Upper lobe of left lung (tissue), 6 donors: ENCODE measurements at places on chromosomes 11 and 22. TPM values are rescaled to one million over a fixed set of nuclear protein-coding genes. Genes with fewer than 3 reads are reported as not detected.

- no peak for DNase-seq
- H3K36me3 ChIP-seq: peaks cover 78% of the 10 kb centered on the region
- no peak overlapping the region for H3K27ac ChIP-seq
- H3K4me1 ChIP-seq: no peaks in the 10 kb centered on the region
Observed at GRCh38 chr22:26460202-26460601, 23.4 kb downstream of the HPS4 start.

DNA sequence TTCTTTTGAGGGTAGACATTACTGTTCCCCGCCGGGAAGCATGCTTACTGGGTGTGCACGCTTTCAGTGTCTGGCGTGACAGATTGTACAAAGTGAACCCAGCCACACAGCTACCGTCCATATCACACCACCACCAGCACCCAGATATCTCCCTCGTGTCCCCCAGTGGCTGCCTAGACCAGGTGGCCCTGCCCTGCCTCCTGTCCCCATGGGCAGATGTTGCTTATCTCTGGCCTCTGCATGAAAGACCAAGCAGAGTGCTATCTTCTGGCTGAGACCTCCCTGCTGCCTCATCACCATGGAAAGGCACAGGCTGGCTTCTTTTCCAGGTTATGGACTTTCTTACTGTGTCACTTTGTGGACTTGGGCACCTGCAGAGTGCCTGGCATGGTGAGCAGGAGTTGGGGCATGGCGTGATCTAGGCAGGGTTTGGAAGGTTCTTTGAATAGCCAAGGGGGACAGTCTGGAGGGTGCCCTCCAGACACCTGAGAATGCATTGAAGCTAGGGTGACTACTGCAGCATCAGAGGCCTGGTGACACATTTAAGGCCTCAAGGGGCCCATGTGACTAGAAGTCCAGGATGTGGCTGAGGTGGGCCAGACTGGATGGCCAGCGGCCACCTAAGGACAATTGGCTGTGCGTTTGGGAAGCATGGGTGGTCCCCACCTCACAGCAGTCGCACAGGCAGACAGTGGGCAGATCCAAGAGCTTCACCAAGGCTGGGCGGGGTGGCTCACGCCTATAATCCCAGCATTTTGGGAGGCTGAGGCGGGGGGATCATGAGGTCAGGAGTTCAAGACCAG lies 4.7 kb downstream of the TANGO2 start:
- no peak for DNase-seq
- H3K27ac ChIP-seq: no peak overlapping the region
- H3K4me3 ChIP-seq: no peak overlapping the region

DNA sequence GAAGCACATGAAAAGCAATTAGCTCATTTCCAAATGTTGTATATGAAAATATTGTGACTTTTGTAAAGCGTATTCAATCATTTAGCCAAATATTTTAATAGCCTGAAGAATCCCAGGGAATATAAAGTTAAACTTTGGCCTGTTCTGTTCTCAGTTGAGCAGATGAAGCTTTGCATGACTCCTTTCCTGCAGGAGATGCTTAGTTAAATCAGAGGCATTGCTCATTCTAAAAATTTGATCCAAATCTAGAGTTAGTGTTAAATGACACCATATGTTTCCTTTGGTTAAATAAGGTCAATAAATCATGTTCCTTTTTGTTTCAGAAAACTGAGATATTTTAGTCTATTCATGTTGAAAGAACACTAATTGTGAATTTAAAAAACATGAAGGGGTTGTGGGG lies 51.2 kb upstream of the BIRC3 start:
- H3K27ac ChIP-seq: no peak overlapping the region
- H3K4me1 ChIP-seq: peaks cover 9% of the 10 kb centered on the region
- no peak overlapping the region for H3K4me3 ChIP-seq
- DNase-seq: no peak

GRCh38 chr11:67410369-67410831 lies 5.1 kb upstream of the CARNS1 start:
- H3K27me3 ChIP-seq: peaks cover 3% of the 10 kb centered on the region
- H3K4me1 ChIP-seq: peaks cover 9% of the 10 kb centered on the region

DNA sequence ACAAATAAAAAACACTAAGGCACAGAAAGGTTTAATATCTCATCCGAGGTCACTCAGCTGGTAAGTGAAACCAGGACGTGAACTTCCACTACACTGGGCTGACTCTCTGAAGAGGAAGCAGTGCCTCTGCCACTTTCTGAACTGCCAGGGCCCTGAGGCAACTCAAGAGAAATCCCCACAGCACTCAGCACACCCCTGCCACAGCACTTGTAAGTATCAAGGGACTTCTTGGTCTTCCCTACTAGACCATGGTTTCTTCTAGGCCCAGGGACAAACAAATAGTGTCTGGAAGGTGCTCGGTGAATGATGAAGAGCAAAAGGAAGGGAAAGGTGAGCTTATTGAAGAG lies 49.7 kb downstream of the RPL27A start:
- peaks cover 9% of the 10 kb centered on the region for H3K36me3 ChIP-seq
- no peaks in the 10 kb centered on the region for H3K27me3 ChIP-seq
- H3K27ac ChIP-seq: peak overlapping the region; percentile 64
- DNase-seq: no peak
- H3K4me3 ChIP-seq: no peak overlapping the region

DNA sequence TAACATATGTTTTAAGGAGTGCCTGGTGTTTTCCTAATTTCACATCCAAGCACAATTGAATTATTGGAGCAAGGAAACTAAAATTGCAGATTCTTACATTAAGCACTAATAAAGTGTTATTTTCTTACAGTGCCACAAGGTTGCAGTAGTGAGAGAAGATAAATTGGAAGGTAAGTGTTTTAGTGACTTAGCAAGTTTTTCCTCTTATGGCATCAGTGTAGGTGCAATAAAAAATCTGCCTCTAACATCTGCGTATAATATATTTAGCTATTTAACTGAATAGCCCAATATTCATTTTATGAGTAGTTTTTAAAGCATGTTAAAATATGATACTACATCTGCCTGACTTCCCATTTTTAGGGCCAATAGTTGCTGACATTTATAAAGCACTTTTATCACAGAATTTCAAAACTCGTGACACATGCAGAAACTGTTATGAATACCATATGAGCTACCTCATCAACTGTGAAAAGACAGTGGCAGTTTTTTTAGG lies 19.0 kb downstream of the POLD3 start:
- H3K36me3 ChIP-seq: no peaks in the 10 kb centered on the region
- H3K27ac ChIP-seq: no peak overlapping the region
- no peak overlapping the region for H3K4me3 ChIP-seq
- no peak for DNase-seq
- H3K27me3 ChIP-seq: no peaks in the 10 kb centered on the region
- peaks cover 8% of the 10 kb centered on the region for H3K4me1 ChIP-seq

DNA sequence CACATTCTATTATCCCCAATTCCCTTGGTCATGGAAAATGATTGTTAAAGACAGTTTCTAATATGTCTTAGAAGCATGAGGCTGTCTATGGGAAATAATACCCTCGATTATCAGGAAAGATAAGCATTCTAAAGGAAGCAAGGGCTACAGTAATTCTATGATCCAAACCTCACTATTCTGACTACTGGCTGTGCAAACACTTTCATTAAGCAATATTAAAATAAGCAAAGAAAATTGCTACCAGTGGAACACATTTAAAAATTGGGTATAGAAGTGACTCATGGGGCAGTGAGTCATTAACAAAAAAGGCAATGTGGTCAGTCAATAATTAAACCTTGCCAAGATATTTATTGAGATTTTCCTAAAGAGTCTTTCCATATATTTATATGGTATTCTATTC lies 1415.2 kb upstream of the TENM4 start:
- H3K36me3 ChIP-seq: no peaks in the 10 kb centered on the region
- DNase-seq: no peak
- H3K27ac ChIP-seq: no peak overlapping the region
- no peaks in the 10 kb centered on the region for H3K27me3 ChIP-seq

- no peak overlapping the region for H3K27ac ChIP-seq
- no peaks in the 10 kb centered on the region for H3K27me3 ChIP-seq
- no peak overlapping the region for H3K4me3 ChIP-seq
- H3K36me3 ChIP-seq: no peaks in the 10 kb centered on the region
Observed at GRCh38 chr11:107177106-107177477, 158.8 kb upstream of the GUCY1A2 start.

GRCh38 chr11:72349616-72350218 lies 84.6 kb downstream of the CLPB start:
- DNase-seq: no peak
- no peaks in the 10 kb centered on the region for H3K4me1 ChIP-seq
- H3K36me3 ChIP-seq: no peaks in the 10 kb centered on the region
- no peak overlapping the region for H3K27ac ChIP-seq
- H3K27me3 ChIP-seq: no peaks in the 10 kb centered on the region

DNA sequence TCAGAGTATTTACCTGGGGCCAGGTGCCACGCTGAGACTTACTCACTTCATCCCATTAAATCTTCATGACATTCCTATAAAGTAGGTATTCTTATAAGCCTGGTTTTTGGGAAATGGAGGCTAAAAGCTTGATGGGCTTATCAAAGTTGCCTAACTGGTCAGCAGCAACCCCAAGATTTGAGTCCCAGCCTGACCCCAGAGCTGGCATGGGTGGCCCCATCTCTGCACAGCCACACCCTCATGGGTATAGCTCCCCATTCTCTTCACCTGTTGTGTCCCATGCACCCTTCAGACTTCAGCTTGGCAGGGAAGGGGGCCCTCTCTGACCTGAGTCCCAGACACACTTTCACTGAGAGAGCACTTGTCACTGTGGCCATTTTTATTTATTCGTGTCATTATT lies 37.4 kb upstream of the TP53I11 start:
- H3K27me3 ChIP-seq: no peaks in the 10 kb centered on the region
- no peaks in the 10 kb centered on the region for H3K4me1 ChIP-seq
- no peak overlapping the region for H3K27ac ChIP-seq

GRCh38 chr11:36840378-36840777 lies 242.3 kb upstream of the RAG2 start:
- H3K27ac ChIP-seq: no peak overlapping the region
- H3K4me1 ChIP-seq: no peaks in the 10 kb centered on the region
- H3K36me3 ChIP-seq: no peaks in the 10 kb centered on the region
- no peak overlapping the region for H3K4me3 ChIP-seq

DNA sequence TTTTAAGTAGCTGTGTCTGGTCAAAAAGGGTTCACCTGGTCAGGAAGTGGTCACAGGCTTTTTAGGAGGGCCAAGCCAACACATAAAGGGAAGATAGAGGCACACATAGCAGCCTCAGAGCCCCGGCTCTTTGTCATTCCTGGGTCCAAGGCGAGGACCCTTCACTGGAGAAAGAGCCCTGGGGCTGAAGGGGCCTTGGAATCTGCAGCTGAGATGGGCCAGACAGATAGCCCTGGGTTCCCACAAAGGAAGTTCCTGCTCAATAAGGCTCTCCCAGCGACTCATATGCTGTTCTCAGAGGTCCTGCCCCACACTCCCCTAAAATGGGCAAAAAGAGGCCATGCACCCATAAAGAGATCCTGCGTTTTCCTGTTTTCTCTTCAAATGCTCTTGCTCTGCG lies 77.7 kb downstream of the LINC01488 start:
- H3K4me1 ChIP-seq: no peaks in the 10 kb centered on the region
- no peaks in the 10 kb centered on the region for H3K27me3 ChIP-seq
- no peak overlapping the region for H3K27ac ChIP-seq
- no peaks in the 10 kb centered on the region for H3K36me3 ChIP-seq

- H3K36me3 ChIP-seq: peaks cover 47% of the 10 kb centered on the region
- no peak for DNase-seq
- H3K4me1 ChIP-seq: no peaks in the 10 kb centered on the region
- H3K27ac ChIP-seq: no peak overlapping the region
- no peaks in the 10 kb centered on the region for H3K27me3 ChIP-seq
- no peak overlapping the region for H3K4me3 ChIP-seq
Observed at GRCh38 chr11:2999464-2999998, 7.4 kb upstream of the NAP1L4 start.

DNA sequence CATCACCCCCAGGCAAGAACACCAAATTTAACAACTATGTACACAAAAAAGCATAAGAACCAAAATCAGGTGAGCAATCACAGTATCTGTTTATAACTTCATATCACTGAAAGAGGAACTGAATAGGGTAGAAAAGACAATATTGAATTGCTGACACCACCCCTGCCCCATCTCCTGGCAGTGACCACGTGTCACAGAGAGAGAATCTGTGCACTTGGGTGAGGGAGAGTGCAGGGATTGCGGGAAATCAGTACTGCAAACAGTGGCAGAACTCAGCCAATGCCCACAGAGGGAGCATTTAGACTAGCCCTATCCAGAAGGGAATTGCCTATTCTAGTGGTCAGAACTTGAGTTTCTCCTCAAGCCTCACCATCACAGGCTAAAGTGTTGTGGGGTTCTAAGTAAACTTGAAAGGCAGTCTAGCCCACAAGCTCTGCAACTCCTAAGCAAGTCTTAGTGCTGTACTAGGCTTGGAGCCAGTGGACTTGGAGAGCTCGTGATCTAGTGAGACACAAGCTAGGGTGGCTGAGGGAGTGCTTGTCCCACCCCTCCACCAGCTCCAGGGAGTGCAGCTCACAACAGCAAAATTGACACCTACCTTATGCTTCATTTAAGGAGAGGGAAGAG lies 82.8 kb upstream of the PTH start:
- no peak overlapping the region for H3K27ac ChIP-seq
- H3K4me1 ChIP-seq: no peaks in the 10 kb centered on the region
- no peak overlapping the region for H3K4me3 ChIP-seq
- no peak for DNase-seq

- no peak for DNase-seq
- peaks cover 3% of the 10 kb centered on the region for H3K4me1 ChIP-seq
- H3K36me3 ChIP-seq: peaks cover 38% of the 10 kb centered on the region
- H3K4me3 ChIP-seq: no peak within 1 kb of the TSS
- no peaks in the 10 kb centered on the region for H3K27me3 ChIP-seq
Observed at GRCh38 chr11:47586098-47586855, at the start of gene FAM180B. FAM180B (plus strand) TSS chr11:47586678; CDS start chr11:47586769, 91 bp downstream.

- H3K27ac ChIP-seq: no peak overlapping the region
- DNase-seq: no peak
- no peaks in the 10 kb centered on the region for H3K36me3 ChIP-seq
- H3K27me3 ChIP-seq: no peaks in the 10 kb centered on the region
Observed at GRCh38 chr11:428295-428694, 13.5 kb upstream of the SIGIRR start.

- no peak for DNase-seq
- no peak overlapping the region for H3K4me3 ChIP-seq
- no peaks in the 10 kb centered on the region for H3K4me1 ChIP-seq
- H3K27ac ChIP-seq: no peak overlapping the region
Observed at GRCh38 chr22:45475851-45476514, 26.7 kb upstream of the FBLN1 start.

The MGAT3 gene
- total RNA-seq: 24.0 TPM

The CD3D gene
- total RNA-seq: 4.2 TPM

The PGA5 gene
- total RNA-seq: not detected

The ACR gene
- total RNA-seq: 1.9 TPM

The SAMM50 gene
- 25.8 TPM for total RNA-seq

The HIPK3 gene
- 122 TPM for total RNA-seq

The TECTA gene
- total RNA-seq: 0.89 TPM

The C11orf21 gene
- total RNA-seq: 9.4 TPM

The GPHA2 gene
- not detected for total RNA-seq

The SLC17A6 gene
- not detected for total RNA-seq

The KRTAP5-11 gene
- total RNA-seq: not detected

The DEUP1 gene
- not detected for total RNA-seq

The CTSF gene
- 28.5 TPM for total RNA-seq

The GAS2L1 gene
- total RNA-seq: 42.9 TPM
